Choroid plexus epithelial cell (primary cell): ENCODE measurements at places on chromosomes 4 and X.

GRCh38 chr4:174307694-174308093 lies 24.0 kb downstream of the CEP44 start:
- no peak for DNase-seq

DNA sequence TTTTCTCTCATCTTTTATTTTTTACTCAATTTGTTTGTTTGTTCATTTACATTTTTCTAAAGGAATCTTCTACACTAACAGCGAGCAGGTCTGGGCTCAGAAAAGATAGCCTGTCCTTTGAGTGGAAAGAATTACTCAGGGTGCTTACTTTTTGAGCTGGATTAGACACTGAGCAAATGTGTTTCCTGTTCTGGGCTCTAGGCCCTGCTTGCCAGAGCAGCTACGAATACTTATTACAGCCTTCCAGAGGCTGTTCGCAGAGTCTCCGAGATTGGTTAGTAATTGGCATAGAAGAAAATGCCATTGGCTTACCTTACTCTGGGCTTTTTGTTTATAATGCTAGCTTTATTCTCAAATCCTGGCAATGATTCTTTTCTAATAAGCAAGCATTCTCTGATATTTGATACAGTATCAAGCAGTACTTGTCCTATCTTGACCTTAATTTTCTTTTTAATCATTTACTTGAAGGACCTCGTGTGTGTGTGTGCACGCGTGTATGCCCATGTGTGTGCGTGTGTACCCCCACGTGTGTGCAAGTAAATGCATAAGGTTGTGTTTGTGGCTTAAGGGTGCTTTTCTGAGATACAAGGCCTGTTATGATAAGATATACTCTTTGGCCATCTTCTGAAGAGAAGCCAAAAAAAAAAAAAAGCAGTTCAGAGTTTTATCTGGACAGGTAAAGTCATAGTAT lies 76.2 kb upstream of the GRXCR1 start:
- no peak for DNase-seq

DNA sequence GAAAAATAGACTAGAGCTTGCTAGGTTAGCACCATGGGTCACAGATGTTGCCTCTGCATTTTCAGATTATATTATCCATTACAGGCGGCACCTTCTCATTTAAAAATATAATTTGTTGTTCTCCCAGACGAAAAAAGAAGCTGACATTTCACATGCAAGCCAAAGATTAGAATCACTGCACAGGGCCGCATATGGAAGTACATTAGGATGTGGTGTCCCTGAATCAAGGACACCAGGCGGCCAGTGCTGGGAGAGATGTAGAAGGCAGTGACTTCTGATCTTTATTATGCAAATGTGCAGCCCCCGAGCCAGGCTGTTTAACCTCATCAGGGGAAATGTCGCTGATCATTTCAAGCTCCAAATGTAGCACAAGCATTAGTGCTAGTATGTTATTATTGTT lies 22.8 kb downstream of the REELD1 start:
- DNase-seq, result no peak

GRCh38 chr4:184384056-184384809 lies 90.1 kb downstream of the IRF2 start:
- DNase-seq, result peak; percentile 99

DNA sequence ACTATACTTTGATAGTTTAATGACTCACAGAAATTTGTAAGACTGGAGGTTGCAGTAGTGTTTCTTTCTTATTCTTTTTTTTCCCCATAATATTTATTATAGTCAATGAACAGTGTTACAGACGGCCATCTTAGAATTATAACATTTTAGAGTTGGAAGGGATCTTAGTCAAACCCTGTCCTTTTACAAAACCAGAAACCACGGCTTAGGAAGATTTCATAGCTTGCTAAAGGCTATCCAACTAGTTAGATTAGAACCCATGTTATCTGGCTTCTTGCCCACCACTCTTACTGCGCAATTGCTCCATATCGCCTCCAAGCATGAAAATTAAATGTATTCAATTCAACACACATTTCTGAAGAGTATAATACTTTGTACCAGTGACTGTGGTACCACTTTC lies 1.1 kb downstream of the XIAP start:
- peak; percentile 35 for DNase-seq

GRCh38 chr4:65789805-65790204 lies 119.5 kb upstream of the EPHA5 start:
- DNase-seq, result no peak

- no peak for DNase-seq
These were observed 16.8 kb downstream of the KLHL5 start for GRCh38 chr4:39078829-39079228.

DNA sequence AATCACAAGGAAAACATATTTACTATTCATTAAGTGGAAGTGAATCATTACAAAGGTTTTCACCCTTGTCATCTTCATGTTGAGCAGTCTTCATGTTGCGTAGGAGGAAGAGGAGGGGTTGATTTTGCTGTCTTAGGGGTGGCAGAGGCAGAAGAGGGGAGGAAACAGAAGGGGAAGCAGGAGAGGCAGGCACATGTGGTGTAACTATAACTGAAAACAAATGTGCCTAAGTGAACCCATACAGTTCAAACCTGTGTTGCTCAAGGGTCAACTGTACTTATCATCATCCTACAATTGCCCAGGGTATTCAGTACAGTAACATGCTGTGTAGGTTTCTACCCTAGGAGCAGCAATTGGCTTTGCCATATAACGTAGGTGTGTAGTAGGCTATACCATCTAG lies 47.2 kb downstream of the SYNPO2 start:
- no peak for DNase-seq

GRCh38 chrX:81304563-81304962 lies 102.7 kb downstream of the SH3BGRL start:
- no peak for DNase-seq

DNA sequence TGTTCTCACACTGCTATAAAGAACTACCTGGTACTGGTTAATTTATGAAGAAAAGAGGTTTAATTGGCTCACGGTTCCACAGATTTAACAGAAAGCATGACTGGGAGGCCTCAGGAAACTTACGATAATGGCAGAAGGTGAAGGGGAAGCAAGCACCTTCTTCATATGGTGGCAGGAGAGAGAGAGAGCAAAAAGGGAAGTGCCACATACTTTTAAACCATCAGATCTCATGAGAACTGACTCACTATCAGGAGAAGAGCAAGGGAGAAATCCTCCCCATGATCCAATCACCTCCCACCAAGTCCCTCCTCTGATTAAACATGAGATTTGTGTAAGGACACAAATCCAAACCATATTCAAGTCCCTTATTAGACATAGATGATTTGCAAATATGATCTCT lies 12.3 kb upstream of the RAP2C start:
- DNase-seq, result no peak

DNA sequence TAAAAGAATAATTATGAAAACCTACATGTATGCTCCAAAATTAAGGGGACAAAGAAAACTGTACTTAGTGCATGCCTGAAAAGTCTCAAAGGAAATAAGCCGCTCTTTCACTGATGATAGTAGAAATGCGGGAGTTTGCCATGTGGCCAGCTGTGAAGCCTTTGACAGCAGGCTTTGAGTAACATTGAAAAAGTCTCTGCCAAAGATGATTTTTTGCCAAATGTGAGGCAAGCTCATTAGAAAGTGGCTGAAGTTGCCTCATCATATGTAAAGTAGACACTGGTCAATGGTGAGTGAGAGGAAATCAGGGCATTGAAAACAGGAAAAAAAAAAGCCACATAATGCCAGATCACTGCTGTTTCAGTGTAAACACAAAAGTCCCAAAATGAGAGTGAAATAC lies 2360.1 kb downstream of the PCDH7 start:
- DNase-seq, result no peak

GRCh38 chrX:142998447-142999198 lies 27.1 kb upstream of the SPANXN4 start:
- no peak for DNase-seq

DNA sequence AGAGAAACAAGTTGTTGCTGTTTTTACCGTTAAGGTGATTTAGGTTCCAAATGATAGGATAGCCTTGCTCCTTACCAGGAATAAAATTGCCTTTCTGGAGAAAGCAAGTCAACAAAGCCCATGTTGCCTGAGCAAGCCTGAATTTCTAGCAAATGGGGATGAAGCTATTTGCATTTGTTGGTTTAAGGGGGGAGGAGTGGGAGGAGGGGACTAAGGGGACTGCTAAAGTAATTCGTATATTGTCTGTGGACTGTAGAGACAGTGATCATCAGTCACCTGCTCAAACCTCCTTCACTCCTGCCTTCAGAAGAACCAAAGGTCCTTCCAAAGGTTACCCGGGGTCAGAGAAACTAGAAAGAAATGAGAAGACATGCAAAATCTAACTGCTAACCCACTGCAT lies 65.8 kb downstream of the SCML2 start:
- DNase-seq, result no peak
